ENCODE measurements at places on chromosomes 13 and 19. TPM values are rescaled to one million over a fixed set of nuclear protein-coding genes. Genes with fewer than 3 reads are reported as not detected.

- DNase-seq: no peak
These were observed 6.2 kb downstream of the RPS19 start for GRCh38 chr19:41866284-41866683.

- no peak for DNase-seq
These were observed 320.1 kb downstream of the MTUS2 start for GRCh38 chr13:29140277-29140676.

GRCh38 chr19:16068696-16069259 is 7.5 kb upstream of the TPM4 start:
- DNase-seq: no peak

DNA sequence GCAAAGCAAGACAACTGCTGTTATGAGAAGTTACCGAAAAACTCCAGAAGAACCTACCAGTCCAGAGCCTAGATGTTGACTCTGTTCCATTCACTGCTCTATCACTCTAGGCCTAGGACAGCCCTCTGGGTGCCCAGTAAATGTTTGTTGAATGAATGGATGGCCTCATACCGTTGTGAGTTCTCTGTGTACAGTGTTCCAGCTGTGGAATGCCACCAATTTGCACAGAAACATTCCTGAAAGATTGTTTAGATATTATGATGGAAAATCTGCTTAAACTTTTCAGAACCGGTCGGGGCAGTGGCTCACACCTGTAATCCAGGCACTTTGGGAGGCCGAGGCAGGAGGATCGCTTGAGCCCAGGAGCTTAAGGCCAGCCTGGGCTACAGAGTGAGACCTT is 1.3 kb upstream of the FBL start:
- DNase-seq: no peak

DNA sequence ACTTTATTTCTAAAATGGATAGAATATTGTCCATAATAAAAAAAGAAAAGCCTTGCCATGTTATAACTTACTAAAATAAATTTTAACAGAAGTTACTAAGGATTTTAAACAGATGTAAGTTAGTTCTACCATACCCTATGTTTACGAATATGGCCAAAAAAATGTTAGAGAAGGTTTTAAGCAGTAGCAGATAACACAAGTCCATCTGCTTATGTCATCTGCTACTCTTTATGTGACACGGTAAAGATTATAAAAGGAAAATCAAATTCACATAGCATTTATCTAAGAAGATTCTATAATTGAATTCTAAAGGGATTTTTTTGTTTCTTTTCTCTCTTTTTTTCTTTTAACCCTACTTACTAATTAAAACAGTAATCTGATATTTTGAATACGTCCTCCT is 114.2 kb upstream of the MIR17HG start:
- DNase-seq: no peak

- DNase-seq: peak; percentile 70
These were observed 2.3 kb downstream of the NCCRP1 start for GRCh38 chr19:39199025-39199424.

- DNase-seq: no peak
These were observed 35.8 kb downstream of the ATP12A start for GRCh38 chr13:24716011-24716410.

GRCh38 chr13:103282571-103283450 is 216.6 kb upstream of the SLC10A2 start:
- no peak for DNase-seq

DNA sequence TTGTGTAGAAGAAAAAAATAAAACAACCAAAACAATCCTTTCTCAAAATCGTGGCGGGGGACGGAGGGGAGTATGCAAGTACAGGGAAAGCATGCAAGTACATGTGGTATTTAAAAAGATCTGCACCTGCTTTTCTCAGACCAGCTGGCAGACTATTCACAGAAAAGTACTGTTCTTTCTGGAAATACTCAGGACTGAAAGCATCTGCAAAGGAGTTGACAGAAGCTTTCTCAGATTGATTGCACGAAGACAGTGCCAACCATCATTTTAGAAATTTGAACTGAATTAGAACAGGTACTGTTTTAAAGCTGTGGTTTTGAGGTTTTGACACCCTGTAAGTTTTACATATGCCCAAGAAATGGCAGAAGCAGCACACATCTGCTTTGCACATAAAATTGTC is 19.8 kb upstream of the PCDH8 start:
- DNase-seq: no peak

- no peak for DNase-seq
These were observed 24.2 kb downstream of the ZNF829 start for GRCh38 chr19:36891768-36892357.

DNA sequence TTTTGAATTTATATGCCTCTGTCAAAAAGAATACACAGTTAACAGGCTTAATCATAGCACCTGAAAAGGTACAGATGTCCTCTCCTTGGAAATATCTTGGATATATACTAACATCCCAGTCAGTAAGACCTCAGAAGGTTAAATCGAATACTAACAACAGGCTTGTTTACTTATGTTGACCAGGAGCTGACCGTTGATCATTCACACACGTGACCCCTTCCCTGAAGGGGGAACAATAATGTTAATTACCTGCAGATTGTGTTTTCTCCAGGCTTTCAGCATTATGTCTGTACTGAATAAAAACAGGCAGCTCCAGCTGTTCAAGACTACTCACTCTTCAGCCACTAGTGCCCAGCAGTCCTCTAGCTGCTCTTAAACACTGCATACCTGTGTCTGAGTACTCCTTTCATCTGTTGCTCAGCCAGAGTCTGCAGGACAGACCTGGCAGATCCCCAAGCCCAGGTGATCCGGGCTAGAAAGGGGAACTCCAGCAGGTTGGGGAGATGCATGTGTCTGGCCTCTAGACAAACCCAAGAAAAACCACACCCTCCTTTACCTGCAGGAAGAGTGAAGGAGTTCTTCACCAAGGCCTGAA is 163.9 kb downstream of the RNF17 start:
- DNase-seq: no peak

GRCh38 chr19:35727053-35727955 is 9.5 kb downstream of the KMT2B start:
- no peak for DNase-seq

DNA sequence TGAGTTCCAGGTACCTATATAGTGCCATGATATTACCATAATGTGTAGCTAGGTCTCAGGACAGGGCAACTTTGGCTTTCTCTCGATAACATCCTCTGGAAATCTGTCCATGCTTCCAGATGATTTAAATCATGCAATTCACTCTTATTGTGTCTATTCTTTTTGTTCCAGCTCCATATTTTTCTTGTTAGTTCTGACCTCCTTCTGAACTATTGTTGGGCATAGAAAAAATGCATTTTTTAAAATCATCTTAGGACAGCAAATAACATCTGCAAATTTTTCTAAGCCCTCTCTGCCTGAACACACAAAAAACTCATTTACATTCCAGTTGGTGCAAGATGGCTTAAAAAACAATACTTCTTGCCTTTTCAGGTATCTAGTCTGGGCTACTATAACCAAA is 1561.0 kb upstream of the MIR17HG start:
- DNase-seq: no peak

- no peak for DNase-seq
These were observed 17.7 kb downstream of the PNMA8A start for GRCh38 chr19:46453661-46454060.

GRCh38 chr13:89920461-89920860 is 1427.0 kb upstream of the MIR17HG start:
- DNase-seq: no peak

DNA sequence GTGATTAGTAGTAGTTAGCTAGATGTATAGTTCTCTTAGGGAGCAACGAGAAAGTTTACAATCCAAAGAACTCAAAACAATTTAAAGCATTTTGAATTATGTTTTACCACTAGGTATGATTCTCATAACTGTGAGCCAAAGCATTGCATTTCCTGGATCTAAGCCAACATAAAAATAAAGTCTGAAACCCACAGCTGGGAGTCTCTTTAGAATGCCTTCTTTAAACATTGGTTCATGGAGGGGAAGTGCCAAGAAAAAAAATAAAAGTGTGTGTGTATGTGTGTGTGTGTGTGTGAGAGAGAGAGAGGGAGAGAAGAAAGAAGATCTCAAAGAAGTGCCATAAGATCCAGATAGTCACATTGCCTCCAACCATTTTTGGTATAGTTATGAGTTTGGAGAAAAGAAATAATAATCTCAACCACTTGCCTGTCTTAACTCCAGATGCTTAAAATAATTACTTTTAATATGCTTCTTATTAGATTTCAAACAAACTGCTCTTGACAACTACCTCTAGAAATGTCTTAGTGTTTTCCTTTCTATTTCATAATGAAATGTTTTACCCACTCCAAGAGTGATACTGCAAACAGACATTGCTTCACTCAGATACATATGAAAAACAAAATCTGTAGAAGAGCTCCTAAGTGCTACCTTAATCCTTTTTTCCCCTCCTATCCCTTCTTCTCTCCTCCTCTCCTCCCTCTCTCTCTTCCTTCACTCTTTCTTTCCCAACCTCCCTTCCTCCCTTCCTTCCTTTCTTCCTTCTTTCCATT is 554.1 kb downstream of the KCTD12 start:
- DNase-seq: no peak

GRCh38 chr13:25170554-25171111 is 1.5 kb downstream of the AMER2 start:
- peak; percentile 59 for DNase-seq

- no peak for DNase-seq
These were observed 46.0 kb downstream of the RB1 start for GRCh38 chr13:48349525-48349924.

GRCh38 chr13:33633701-33634545 is 184.0 kb upstream of the RFC3 start:
- DNase-seq: no peak

- DNase-seq: peak; percentile 72
These were observed 8.4 kb upstream of the BCAM start for GRCh38 chr19:44800461-44800860.

Gene NXNL1
- total RNA-seq: 0.65 TPM

Gene ZNF85
- total RNA-seq: 9.5 TPM

Gene ALG11
- total RNA-seq: 29.3 TPM

Gene C13orf42
- total RNA-seq: not detected

Gene TPP2
- 46.0 TPM for total RNA-seq

Gene CACNA1A
- total RNA-seq: 248 TPM
